Stimulated activated CD4-positive, alpha-beta T cell treated with anti-CD3 and anti-CD28 coated beads, Interleukin-1b, Interleukin-23, amount 100 ng/mL, for 24 hours (primary cell): ENCODE measurements at places on chromosomes 1 and 21.

DNA sequence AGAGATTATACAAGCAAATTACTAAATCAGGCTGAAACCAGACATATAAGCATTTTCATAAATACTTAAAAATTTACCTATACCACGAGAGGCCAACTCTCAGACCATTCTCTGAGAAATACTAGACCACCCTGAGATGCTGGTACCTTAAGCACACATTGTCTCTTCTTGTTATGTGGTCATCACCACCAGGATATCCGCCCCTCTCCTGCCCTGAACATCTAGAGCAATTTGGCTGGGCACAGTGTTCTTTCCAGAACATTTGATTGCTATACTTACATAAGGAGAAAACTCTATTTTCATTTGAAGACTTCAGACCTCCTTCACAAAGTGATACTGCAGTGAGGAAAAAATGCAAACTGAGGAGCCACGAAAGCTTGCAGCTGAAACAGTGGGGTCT lies 36.2 kb upstream of the DUSP10 start:
- DNase-seq: no peak

- no peak for DNase-seq
These were observed 57.2 kb downstream of the AJAP1 start for GRCh38 chr1:4711416-4712275.

GRCh38 chr1:59638231-59638711 lies 176.5 kb upstream of the HOOK1 start:
- no peak for DNase-seq

- DNase-seq: no peak
These were observed 56.5 kb downstream of the IRF2BP2 start for GRCh38 chr1:234553240-234554188.

DNA sequence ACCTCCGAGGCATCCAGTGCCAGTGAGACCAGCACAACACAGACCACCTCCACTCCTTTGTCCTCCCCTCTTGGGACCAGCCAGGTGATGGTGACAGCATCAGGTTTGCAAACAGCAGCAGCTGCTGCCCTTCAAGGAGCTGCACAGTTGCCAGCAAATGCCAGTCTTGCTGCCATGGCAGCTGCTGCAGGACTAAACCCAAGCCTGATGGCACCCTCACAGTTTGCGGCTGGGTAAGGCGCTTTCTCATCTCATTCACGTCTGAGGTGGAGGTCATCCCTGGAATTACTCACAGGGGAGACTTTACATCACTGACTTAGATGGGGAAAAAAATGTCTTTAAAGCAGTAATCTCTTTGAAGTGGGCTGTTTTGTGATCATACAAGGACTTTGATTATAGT lies 106.3 kb downstream of the CD247 start:
- no peak for DNase-seq

DNA sequence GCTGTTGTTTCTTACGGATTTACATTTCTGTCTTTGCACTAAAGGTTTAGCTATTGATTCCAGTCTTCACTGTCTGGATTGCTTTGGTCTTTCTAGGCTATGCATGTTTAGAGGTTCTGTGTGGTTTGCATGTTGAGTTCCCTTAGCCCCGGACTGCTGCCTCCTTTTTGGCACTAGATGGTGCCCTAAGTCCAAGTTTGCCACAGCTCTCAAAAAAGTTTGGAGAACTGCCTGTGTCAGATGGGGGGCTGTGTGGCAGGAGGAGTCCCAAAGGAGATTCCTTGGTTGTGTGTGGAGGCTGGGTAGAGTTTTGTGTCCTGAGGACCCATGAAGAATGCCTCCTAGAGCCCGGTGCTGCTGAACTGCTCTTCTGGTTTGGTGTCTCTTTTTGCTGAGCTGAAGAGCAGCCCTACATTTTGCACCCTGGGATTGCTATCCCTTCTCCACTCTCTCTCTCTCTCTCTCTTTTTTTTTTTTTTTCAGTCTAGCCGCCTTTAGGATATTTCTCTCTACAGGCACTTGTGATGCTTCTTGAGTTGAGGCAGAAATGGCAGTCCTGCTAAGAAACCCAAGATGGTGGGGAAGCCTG lies 74.4 kb downstream of the PTGS2 start:
- DNase-seq: no peak

DNA sequence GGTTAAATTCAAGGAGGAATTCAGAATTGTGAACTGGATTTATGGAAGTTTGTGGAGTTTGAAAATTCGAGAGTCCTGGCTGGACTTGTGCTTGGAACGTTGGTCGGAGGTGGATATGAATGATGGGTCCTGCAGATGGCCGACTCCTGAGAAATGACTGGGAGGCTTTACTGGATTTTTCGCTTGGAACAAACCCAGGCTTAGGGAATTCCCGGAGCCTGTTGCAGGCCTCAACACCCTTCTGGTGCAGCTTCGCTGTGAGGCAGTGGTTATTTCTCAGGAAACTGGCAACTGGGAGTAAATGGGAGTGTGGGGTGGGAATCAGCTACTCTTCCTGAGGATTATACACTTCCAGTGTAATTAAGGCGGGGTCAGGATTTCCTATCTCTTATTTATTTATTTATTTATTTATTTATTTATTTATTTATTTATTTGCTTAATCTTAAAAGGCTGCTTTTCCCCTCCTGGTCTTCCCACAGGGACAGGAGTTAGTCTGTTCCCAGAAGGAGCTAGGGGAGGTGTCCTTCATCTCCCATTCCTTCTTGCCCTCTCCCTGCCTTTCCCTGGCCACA lies 21.1 kb downstream of the MAPKAPK2 start:
- no peak for DNase-seq

DNA sequence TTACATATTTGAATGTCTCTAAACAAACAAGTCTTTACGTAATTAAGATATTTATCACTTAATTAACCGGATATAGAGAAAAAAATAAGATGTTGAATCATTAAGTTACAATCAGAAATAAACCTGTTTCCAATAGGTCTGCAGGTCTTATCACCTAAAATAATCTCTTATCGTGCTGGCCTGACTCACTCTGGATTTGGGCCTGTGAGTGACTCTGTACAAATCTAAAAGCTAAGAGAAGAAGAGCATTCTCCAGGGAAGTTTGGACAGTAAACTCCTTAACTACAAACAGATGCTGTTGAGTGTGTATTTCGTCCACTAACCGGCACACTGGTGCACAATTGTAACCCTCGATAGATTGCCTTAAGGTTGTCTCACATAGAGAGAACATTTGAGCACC lies 25.3 kb downstream of the CEP104 start:
- no peak for DNase-seq

DNA sequence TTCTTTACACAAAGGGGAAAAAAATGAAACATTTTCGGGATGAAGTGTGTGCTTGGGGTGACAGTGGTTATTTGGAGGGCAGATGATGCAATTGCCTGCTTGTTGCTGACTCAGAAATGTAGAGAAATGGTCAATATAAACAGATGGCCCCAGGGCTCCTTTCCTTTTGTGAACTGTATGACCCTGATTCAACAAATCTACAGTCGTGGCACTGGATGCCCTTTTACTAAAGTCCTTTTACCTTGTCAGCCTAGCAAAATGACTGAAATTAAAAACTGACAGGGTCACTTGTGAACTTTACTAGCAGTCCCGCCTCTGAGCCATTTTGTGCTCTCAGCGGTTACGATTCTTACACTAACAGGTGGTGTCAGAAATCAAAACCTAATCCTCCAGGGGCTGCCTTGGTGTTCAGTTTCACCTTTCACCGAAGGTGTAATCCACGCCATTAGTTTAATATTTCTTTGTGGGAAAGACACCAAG lies 49.8 kb downstream of the GREM2 start:
- DNase-seq: no peak

GRCh38 chr1:113780374-113781146 lies 21.3 kb upstream of the PHTF1 start:
- no peak for DNase-seq

GRCh38 chr21:40051801-40052200 lies 184.6 kb downstream of the PCP4 start:
- DNase-seq: no peak

GRCh38 chr1:214939180-214939579 lies 143.4 kb upstream of the KCNK2 start:
- no peak for DNase-seq

DNA sequence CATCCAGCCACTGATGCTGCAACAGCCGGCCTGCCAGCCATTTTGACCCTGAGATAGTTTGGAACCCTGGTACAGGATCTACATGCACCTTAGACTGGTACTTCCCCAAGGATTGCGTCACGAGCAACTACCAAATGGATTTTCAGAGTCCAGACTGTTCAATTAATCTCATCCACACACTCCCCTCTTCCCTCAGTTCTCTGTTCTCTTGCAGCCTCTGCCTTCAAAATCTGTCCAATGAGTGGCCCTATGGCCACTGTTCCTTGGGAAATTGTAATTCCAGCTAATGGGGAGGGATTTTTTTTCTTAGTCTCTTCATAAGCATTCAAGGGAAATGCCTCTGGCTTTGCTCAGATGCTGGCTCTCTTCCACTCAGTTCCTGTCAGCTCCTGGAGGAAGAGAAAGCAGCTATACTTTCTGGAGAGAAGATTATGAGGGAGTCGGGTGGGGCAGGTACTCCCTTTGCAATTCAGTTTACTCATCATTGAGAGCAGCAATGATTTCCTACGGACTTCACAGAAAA lies 19.8 kb upstream of the UAP1 start:
- DNase-seq: no peak

- DNase-seq: no peak
These were observed 60.0 kb upstream of the KCTD3 start for GRCh38 chr1:215507119-215507518.

DNA sequence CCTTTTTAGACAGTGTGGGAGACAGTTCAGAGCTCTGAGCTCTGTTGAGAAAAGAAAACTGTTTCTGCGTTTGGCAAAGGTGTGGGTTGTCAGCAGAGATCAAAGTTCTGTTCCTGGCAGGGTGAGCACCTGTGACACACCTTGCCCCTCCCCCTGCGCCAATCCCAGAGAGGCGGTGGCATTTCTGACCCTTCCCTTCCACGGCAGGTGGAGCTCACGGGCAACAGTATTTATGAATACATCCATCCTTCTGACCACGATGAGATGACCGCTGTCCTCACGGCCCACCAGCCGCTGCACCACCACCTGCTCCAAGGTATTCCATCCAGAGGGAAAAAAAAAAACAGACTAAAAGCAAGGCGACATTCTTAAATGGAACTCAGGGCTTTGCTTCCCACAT lies 20.7 kb downstream of the SIM2 start:
- no peak for DNase-seq

DNA sequence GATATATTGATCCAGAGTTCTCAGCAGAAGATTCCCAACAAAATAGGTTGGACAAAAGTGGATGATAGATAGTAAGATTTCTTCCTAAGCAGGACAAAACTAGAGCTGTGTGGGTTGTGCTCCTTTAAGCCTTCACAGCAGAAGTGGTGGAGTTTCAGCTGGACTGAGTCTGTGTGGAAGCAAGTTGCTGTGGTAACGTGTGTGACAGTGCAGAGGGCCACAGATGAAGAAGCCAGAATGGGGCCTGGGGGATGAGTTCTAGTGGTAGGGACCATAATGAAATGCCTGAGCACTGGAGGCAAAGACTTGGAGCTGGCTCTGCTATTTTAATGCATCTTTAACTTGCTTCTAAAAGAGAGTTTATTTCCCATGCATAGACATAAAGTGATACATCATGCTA lies 238.7 kb upstream of the POGK start:
- DNase-seq: no peak

DNA sequence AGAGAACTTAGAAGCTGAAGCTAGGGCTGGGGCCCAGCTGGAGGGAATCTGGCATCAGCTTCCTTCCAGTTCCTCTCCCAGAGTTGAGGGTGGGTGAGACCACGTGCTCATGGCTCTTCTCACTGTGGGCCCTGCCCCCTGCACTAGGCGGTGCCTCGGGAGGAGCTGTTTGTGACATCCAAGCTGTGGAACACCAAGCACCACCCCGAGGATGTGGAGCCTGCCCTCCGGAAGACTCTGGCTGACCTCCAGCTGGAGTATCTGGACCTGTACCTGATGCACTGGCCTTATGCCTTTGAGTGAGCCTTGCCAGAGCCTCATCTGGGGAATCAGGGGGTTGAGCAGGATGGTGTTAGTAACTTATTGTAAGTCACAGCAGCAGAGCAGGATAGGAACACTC lies 16.1 kb downstream of the AKR1A1 start:
- no peak for DNase-seq

GRCh38 chr1:89637496-89637895 lies 4.6 kb downstream of the LRRC8C start:
- DNase-seq: no peak

GRCh38 chr1:37031871-37032270 lies 2.4 kb downstream of the GRIK3 start:
- no peak for DNase-seq

DNA sequence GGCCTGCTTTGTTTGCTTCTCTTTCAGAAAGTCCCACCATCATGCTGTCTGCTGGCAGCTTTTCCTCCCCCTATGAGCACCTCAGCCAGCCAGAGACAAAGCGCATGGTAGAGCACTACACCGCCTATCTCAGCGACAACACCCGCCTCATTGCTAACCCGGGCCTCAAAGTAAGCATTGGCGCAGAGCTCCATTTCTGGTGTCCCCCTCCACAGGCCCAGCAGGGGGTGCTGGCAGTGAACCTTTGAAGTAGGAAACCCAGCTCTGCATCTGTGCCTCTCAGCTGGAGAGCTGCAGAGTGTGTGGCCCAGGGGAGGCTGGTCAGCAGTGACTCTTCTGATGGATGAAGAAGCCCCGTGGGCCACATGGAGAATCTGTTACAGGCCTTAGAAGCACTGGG lies 81.2 kb upstream of the RAVER2 start:
- no peak for DNase-seq

- no peak for DNase-seq
These were observed 251.4 kb upstream of the SAMSN1 start for GRCh38 chr21:14797543-14797942.

- DNase-seq: no peak
These were observed 247.3 kb downstream of the PLPP3 start for GRCh38 chr1:56331892-56332567.

- no peak for DNase-seq
These were observed 2.2 kb downstream of the MAP7D1 start for GRCh38 chr1:36157973-36158826.

GRCh38 chr1:166133857-166134256 lies 32.9 kb downstream of the FAM78B start:
- DNase-seq: no peak

- no peak for DNase-seq
These were observed 12.8 kb upstream of the TMPRSS2 start for GRCh38 chr21:41520560-41521442.
